Lung microvascular endothelial cell (primary cell): ENCODE measurements at places on chromosomes 7 and 10. TPM values are rescaled to one million over a fixed set of nuclear protein-coding genes. Genes with fewer than 3 reads are reported as not detected.

- DNase-seq: no peak
Observed at GRCh38 chr10:120946497-120946896, 95.3 kb downstream of the WDR11 start.

DNA sequence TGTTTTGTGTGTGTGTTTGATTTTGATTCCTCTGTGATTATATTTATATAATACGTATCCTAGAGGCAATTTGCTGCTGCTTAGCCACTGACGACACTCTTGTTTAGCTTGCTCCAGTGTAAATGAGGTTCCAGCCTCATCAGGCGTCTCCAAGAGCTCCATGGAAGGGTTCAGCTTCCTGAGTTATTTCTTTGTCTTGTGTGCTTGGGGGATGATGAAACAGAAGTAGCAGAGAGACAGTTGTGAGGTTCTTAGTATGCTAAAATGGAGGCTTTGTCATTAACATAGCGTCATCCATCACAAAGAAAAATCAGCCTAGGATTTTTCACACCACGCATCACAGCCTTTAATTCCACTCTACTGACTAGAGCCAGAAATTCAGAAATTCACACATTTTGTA is 85.1 kb downstream of the KLF6 start:
- no peak for DNase-seq

- peak; percentile 40 for DNase-seq
Observed at GRCh38 chr7:107234436-107234835, 65.6 kb downstream of the HBP1 start.

DNA sequence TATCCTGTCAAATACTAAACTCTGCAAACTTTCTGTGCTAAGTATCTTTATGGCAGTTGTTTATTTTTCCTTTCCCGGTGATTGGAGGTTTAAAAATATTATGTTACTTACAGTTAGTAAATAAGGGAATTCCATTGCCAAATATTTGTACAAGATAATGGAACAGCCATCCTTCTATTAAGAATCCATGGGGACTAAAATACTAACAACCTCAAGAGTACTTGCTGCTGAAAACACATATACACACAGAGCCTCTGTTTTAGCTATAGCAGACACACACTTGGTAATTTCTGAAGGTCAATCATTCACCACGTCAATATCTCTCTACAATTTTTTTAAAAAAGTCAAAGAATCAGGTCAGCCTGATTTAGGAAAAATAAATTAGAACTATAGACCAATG is 32.4 kb downstream of the TSPAN12 start:
- DNase-seq: no peak

DNA sequence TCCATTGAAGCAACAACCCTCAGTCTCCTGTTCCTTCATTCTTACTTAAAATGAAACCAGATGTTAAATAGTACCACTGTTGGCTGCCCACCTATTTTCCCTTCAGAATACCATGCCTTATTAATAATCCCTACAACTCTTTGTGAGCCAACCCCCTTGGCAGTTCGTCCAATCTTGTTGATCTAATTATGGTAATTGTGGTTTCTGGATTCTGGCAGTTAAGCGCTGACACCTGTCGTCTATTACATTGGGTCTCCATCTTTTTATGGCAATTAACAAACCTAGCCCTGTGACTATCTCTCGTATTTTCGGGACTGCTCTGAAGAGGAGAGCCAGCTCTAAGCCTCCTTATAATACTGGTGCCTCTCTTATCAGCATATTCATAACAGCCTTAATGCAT is 432.0 kb downstream of the ATRNL1 start:
- DNase-seq: no peak

DNA sequence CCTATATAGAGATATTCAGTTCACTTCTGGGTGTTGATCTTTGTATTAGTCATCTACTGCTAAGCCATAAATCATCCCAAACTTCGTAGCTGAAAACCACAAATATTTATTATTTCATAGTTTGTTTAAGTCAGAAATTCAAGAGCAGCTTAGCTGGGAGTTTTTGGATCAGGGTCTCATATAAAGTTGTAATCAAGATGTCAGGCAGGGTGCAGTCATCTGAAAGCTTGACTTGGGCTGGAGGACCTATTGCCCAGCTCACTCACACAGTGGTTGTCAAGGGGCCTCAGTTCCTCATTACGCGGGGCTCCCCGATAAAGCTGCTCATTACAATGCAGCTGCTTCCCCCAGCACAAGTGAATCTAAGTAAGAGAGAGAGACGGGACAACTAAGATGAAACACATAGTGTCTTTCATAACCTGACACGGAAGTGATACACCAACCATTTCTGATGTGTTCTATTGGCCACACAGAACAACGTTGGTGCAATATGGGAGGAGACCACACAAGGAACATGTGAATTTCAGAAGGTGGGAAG is 15.7 kb downstream of the PPP1R3C start:
- no peak for DNase-seq

- peak; percentile 23 for DNase-seq
Observed at GRCh38 chr10:4939224-4940072, 23.8 kb upstream of the AKR1C1 start.

GRCh38 chr10:98621630-98622029 is 174.9 kb upstream of the HPS1 start:
- DNase-seq: no peak

DNA sequence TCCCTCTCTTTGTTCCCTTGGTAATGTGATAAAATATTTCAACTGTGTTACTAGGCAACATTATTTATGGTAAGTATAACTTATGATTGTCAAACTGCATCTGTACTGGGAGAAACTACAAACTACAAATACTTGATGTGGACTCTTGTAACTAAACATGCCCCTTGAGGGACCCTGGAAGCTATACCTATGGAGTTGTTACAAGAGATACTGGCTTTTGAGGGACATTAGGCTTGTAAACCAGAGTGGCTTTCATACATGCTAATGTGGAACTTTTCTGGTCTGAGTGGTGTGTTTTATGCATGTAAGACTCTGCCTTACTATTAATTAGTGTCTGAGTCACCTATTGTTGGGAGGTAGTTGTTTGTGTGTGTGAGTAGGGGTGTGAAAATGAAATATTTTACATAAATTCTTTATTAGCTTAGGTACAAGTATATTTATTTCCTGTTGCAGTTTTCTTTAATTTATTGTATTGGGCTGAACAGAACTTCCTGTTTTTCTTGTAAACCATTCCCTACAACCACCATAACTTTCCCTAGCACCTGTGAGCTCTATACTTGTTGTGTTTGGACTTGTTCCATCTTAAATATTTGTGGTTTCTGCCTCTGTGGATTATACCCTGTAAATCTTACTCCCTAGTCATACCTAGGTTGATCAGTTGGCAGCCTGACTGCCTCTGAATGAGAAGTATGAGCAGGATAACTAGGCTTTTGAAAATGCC is 49.8 kb downstream of the STK31 start:
- peak; percentile 40 for DNase-seq

GRCh38 chr10:127399668-127400067 is 149.4 kb upstream of the NPS start:
- DNase-seq: no peak

DNA sequence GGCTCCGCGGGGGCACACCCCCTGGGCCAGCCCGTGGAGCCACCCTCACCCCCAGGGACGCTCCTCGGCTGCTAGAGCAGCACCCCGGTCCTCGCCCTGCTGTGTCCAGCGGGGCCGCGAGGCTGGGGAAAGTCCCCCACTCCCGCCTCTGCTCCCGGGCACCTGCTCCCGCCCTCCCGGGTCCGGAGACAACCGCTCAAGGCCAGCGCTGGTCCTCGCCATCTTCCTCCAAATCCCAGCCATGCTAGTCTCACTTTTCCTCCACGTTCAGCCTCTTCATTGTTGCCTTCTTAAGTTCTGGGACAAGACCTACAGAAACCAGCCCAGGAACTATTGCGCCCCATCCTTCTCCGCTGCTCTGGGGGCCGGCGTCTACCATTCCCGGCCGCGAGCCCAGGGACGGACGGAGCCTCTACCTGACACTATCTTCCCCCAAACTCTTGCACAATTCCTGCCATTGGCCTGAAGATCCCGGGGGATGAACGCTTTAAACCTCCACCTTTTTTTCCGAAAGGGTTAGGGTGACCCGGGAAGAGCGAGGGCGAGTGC is 4.8 kb upstream of the KCP start:
- DNase-seq: no peak

DNA sequence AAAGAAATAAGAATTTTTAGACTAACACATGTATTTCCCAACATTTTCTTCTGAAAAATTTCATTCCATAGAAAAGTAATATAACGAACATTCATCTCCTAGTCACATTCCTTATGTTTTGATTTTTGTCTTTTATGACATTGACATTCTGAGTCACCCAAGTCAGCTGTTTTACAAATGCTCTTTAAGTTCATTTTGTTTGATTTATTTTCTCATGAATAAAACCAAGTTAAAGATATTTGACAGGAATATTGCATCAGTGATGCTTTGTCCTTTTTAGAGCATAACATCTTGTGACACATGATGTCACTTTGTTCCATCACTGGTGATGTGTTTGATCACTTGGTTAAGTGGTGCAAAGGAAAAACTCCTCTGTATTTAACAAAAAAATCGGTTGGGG is 48.4 kb downstream of the HGF start:
- DNase-seq: no peak

DNA sequence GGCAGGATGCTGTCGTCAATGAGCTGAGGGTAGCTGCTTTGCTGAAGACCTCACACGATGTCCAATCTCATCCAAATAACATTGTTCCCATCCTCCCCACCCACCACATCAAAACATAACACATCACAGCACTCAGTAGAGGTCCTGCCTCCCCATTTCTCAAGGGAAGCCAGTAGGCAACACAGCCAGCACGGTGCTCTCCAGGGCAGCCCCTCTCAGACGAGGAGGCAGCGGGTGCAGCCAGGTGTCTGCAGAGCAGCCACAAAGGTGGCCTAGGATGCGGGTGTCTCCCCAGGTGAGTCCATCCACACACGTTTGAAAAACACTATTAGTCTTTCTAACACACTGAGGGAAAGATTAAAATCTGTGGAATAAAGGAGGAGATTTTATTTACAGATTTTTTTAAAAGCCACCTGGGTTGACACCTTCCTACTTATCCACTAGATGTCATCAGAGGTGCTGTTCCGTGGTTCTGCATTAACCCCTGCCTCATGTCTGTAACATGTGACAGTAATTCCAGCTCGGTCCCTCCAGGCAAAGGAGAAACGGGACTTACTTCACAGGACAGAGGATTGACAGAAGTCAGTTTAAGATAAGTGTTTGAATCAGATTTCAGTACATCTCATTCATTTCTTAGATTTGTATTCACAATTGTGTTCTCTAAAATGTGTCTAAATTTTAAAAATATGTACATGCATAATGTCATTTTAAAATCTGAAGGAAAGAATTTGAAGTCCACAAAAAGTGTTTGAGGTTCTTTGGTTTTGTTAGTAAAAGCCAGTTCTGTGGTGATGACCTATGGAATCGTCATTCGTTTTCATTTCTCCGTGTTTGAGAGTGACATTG is 68.0 kb downstream of the LANCL2 start:
- DNase-seq: peak; percentile 57

GRCh38 chr7:115356999-115357702 is 435.3 kb downstream of the MDFIC start:
- no peak for DNase-seq

- DNase-seq: no peak
Observed at GRCh38 chr7:151714201-151714600, 162.7 kb downstream of the PRKAG2 start.

GRCh38 chr10:50367732-50368131 is 116.4 kb upstream of the ASAH2 start:
- DNase-seq: peak; percentile 64

- DNase-seq: no peak
Observed at GRCh38 chr7:131681961-131682360, 125.5 kb upstream of the PODXL start.

GRCh38 chr10:35236739-35237138 is 99.6 kb upstream of the CCNY start:
- DNase-seq: peak; percentile 56

GRCh38 chr10:59876695-59877094 is 29.7 kb downstream of the CCDC6 start:
- no peak for DNase-seq

GRCh38 chr10:75095631-75096030 is 15.8 kb upstream of the SAMD8 start:
- DNase-seq: no peak

GRCh38 chr7:54109501-54109900 is 432.7 kb upstream of the VSTM2A start:
- no peak for DNase-seq

Gene INA
- under 0.01 TPM in 2 replicates for total RNA-seq

Gene ASB10
- total RNA-seq: not detected in 2 replicates

Gene SLC18A3
- not detected in 2 replicates for total RNA-seq

Gene RBM33
- 13.3 and 21.4 TPM in 2 replicates for total RNA-seq

Gene NEBL
- 1.7 and 4.4 TPM in 2 replicates for total RNA-seq

Gene CARD11
- total RNA-seq: 2.2 and 3.1 TPM in 2 replicates
